ENCODE measurements at places on chromosomes 6 and 20. TPM values are rescaled to one million over a fixed set of nuclear protein-coding genes. Genes with fewer than 3 reads are reported as not detected.

GRCh38 chr6:4271761-4272470, 136.5 kb upstream of the ECI2 start:
- H3K36me3 ChIP-seq = no peaks in the 10 kb centered on the region
- no peaks in the 10 kb centered on the region for H3K4me1 ChIP-seq
- H3K27ac ChIP-seq = no peak overlapping the region
- H3K27me3 ChIP-seq = peaks cover 9% of the 10 kb centered on the region
- H3K4me3 ChIP-seq = no peak overlapping the region

GRCh38 chr6:21431526-21431925, 162.0 kb upstream of the SOX4 start:
- no peaks in the 10 kb centered on the region for H3K4me1 ChIP-seq
- no peak overlapping the region for H3K27ac ChIP-seq
- no peak overlapping the region for H3K4me3 ChIP-seq
- DNase-seq = no peak
- no peaks in the 10 kb centered on the region for H3K27me3 ChIP-seq

DNA sequence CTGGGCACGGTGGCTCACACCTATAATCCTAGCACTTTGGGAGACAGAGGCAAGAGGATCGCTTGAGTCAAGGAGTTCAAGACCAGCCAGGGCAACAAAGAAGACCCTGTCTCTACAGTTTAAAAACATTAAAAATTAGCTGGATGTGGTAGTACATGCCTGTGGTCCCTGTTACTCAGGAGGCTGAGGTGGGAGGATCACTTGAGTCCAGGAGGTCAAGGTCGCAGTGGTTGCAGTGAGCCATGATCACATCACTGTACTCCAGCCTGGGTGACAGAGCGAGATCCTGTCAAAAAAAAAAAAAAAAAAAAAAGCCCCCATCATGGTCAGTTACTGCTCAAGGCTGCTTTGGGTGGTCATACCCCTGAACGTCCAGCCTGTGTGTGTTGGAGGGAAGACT, 55.8 kb downstream of the ARHGAP40 start:
- H3K36me3 ChIP-seq = no peaks in the 10 kb centered on the region
- DNase-seq = no peak
- H3K4me3 ChIP-seq = no peak overlapping the region
- no peak overlapping the region for H3K27ac ChIP-seq
- peaks cover 38% of the 10 kb centered on the region for H3K27me3 ChIP-seq
- H3K4me1 ChIP-seq = no peaks in the 10 kb centered on the region

DNA sequence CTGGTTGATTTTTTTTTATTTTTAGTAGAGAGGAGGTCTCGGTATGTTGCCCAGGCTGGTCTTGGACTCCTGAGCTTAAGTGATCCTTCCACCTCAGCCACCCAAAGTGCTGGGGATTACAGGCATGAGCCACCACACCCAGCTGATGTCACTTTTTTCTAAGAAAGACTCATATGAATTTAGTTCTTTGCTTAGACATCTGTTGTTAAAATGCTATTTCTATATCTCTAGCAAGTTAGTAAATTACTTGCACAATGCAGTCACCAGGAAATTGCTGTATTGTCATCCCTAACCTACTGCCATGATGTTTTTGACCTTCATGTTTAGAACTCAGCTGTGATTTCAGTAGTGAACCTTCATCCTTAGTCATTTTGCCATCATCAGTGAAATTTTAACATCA, 5.7 kb downstream of the KDM1B start:
- H3K27ac ChIP-seq = no peak overlapping the region
- H3K36me3 ChIP-seq = peaks cover 54% of the 10 kb centered on the region
- no peak for DNase-seq
- H3K4me3 ChIP-seq = no peak overlapping the region

- DNase-seq = no peak
- H3K27ac ChIP-seq = no peak overlapping the region
- H3K36me3 ChIP-seq = no peaks in the 10 kb centered on the region
- no peaks in the 10 kb centered on the region for H3K27me3 ChIP-seq
Measured at GRCh38 chr6:14440940-14441781, 323.6 kb downstream of the CD83 start.

GRCh38 chr6:97586344-97586743, 303.3 kb upstream of the MMS22L start:
- no peak overlapping the region for H3K27ac ChIP-seq
- no peak overlapping the region for H3K4me3 ChIP-seq
- no peaks in the 10 kb centered on the region for H3K36me3 ChIP-seq
- DNase-seq = no peak
- H3K27me3 ChIP-seq = no peaks in the 10 kb centered on the region

DNA sequence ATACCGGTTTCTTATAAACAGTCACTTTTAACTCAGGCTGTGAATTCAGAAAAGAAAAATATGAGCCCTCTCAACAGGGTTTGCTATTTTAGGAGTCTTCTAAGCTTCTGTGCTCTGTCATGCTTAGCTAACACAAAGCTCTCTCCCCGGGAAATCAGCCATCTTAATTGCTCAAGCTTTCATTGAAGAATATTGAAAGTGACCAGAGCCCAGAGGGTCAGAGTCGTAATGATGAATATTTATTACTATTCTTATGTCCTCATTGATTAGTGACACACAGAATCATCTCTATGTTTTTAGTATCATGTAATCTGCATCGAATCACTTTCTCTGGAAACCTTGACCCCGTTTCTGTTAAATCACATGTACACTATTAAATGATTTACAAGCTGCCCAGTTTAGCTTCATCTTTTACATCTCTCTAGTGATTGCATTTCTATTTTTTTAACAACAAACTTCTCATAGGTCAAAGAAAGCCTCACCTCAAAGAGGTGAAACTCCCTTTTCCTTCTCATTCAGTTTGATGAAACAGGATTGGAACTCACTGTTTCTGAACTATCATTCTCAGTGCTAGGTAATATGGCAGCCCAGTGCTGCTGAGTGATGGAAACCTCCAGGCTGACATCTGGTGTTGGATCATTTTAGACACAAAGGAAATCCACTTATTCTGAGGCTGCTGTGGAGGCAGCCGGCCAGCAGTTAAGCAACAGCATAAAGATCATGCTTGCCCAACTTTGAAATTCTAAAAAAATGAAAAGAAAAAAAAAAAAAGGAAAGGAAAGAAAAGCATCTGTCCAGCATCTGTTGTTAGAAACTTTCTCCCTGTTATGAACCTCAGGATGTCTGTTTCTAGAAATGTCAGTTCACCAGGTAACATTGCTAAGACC, 96.3 kb downstream of the RFPL4B start:
- no peak for DNase-seq
- no peak overlapping the region for H3K4me3 ChIP-seq
- no peaks in the 10 kb centered on the region for H3K4me1 ChIP-seq
- H3K27me3 ChIP-seq = no peaks in the 10 kb centered on the region
- H3K36me3 ChIP-seq = no peaks in the 10 kb centered on the region

Gene PDE7B
- total RNA-seq = 1.8 TPM

DNA sequence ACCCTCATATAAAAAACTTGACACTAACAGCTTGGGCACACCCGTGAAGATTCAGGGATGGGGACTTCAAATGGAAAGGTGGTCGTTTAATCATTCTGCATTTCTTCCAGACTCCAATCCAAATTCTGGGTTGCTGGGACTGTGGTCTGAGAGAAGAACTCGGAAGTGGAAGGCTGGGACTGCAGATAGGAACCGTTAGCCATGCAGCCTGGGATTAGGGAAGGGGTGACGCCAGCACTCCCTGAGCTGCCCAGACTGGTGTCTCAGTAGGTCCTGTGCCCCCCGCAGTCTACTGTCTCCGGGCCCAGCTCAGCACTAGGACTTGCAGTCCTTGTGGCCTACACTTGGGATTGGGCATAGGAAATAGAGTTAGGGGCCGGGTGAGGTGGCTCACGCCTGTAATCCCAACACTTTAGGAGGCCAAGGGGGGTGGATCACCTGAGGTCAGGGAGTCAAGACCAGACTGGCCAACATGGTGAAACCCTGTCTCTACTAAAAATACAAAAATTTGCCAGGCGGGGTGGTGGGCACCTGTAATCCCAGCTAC, 511 bp upstream of the CLIC1 start:
- peak overlapping the region; percentile 92 for H3K4me3 ChIP-seq
- peaks cover 48% of the 10 kb centered on the region for H3K36me3 ChIP-seq

DNA sequence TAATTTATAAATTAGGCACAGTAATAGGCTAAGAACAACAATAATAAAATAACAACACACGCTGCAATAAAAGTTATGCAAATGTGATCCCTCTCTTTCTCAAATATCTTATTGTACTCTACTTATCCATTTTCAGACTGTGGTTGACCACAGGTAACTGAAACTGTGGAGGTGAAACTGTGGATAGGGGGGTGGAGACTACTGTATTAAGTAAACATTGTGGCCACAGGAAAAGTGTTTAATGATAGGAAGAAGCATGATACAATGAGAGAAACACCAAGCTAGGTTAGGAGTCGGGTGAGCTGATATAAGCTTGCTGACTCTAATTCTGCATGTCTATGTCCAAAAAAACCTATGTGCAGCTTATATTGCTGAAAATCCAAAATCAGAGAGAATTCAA, 23.0 kb downstream of the NHLRC1 start:
- no peak overlapping the region for H3K4me3 ChIP-seq
- H3K36me3 ChIP-seq = no peaks in the 10 kb centered on the region
- H3K27me3 ChIP-seq = peaks cover 19% of the 10 kb centered on the region
- H3K4me1 ChIP-seq = no peaks in the 10 kb centered on the region
- DNase-seq = no peak
- H3K27ac ChIP-seq = no peak overlapping the region

DNA sequence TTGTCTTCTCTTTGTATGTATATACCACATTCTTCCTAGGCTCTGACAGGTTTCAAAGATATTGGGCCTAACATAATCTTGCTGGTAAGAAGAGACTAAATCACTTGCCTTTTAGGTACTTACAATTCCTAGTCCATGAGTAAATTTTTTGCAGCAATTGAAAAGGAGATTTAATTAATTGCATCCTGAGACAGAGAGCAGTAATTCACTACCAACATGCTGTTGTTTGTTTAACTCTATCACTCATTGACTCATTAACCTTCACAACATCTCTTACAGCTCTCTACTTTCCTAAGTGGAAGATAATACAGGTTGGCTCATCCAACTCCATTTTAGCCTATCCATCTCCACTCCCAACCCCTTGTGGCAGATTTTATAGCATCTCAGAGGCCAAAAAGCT, 280.4 kb downstream of the ALDH8A1 start:
- no peaks in the 10 kb centered on the region for H3K36me3 ChIP-seq
- no peak for DNase-seq
- H3K4me3 ChIP-seq = no peak overlapping the region
- H3K27ac ChIP-seq = no peak overlapping the region
- no peaks in the 10 kb centered on the region for H3K27me3 ChIP-seq
- H3K4me1 ChIP-seq = no peaks in the 10 kb centered on the region

- H3K4me1 ChIP-seq = no peaks in the 10 kb centered on the region
- H3K36me3 ChIP-seq = peaks cover 36% of the 10 kb centered on the region
- no peak overlapping the region for H3K27ac ChIP-seq
- H3K4me3 ChIP-seq = no peak overlapping the region
- no peak for DNase-seq
Measured at GRCh38 chr6:70180183-70180900, 122.5 kb downstream of the COL9A1 start.

GRCh38 chr20:33009214-33010132, 2.0 kb downstream of the BPIFB2 start:
- no peak overlapping the region for H3K4me3 ChIP-seq
- no peaks in the 10 kb centered on the region for H3K36me3 ChIP-seq
- no peaks in the 10 kb centered on the region for H3K27me3 ChIP-seq
- DNase-seq = no peak
- H3K4me1 ChIP-seq = no peaks in the 10 kb centered on the region
- no peak overlapping the region for H3K27ac ChIP-seq

Gene ADGRF1
- total RNA-seq = not detected

Data from activated B cell treated with CpG ODN at 0.5 μM for 24 hours (primary cell).